ENCODE measurements at places on chromosomes 16 and 17.

GRCh38 chr17:8430966-8431365 lies 4.7 kb upstream of the NDEL1 start:
- DNase-seq, result no peak

GRCh38 chr16:31395647-31396046 lies 2.5 kb downstream of the ITGAD start:
- no peak for DNase-seq

- DNase-seq, result no peak
Observed at GRCh38 chr16:12771341-12771798, 32.3 kb downstream of the CPPED1 start.

DNA sequence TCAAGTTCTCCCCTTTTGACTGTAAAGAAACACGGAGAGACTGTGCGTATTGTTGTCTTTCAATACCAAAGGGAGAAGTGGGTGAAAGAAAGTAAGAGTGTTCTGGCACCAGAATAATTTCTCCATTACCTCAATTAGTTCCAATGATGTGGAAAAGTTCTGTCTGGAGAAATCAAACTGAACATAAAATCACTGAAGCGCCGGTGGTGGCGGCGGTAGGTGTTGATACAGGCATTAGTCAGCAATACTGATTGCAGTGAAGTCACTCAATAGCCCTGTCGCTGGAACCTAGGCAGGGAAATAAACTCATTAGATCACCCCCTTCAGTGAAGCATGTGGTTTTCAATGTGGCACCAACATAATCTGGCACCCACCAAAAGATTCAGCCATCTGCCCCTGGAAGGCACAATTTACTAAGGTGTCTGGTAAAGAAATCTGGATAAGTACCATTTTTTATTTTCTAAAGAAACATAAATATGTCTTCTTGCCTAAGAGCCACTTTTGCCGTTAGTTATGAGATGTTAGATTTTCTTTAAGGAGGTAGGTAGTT lies 274.2 kb upstream of the SOX9 start:
- no peak for DNase-seq

DNA sequence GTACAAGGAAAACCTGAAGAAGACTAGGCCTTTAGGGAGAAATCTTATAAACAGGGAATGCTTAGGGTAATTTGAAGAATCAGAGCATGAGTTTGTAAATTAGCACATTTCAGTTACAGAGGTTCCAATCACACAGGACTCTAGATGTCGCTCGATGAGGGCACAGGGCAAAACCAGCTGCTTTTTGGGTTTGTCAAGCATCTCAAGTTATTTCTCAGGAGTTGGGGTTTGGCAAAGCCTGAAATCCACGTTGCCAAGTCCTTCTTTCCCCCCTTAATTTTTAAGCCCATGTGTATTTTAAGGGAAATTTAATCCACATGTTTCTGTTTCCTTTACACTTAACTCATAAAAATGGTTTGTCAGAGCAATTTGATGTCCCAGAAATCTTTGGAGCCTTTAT lies 146.9 kb downstream of the ANKFN1 start:
- DNase-seq, result no peak
